M059J (cell line): ENCODE measurements at places on chromosomes 5 and 9.

GRCh38 chr5:54302267-54302687 lies 8.1 kb downstream of the ARL15 start:
- DNase-seq: peak; percentile 51

DNA sequence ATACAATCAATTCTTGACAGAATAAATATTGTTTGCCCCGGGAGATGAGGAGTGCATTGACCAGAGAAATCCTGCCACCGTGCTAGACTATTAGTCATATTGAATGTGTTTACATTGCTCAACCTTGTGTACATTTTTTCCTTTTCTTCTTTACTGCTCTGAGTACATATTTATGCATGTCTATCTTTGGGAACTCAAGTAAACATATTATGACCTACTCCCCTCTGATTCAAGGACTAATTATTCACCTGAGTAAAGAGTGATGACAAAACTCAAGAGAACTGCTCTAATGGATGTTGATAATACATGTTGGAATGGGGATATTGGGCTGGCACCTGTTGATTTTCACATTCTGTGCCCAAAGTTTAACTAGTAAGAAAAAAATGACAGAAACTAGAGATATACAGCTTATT lies 3.9 kb upstream of the SPINK1 start:
- peak; percentile 40 for DNase-seq

- DNase-seq: no peak
Measured at GRCh38 chr5:171642894-171643293, 142.7 kb upstream of the SMIM23 start.

GRCh38 chr9:92291577-92291976 lies 1.9 kb downstream of the IARS1 start:
- no peak for DNase-seq

DNA sequence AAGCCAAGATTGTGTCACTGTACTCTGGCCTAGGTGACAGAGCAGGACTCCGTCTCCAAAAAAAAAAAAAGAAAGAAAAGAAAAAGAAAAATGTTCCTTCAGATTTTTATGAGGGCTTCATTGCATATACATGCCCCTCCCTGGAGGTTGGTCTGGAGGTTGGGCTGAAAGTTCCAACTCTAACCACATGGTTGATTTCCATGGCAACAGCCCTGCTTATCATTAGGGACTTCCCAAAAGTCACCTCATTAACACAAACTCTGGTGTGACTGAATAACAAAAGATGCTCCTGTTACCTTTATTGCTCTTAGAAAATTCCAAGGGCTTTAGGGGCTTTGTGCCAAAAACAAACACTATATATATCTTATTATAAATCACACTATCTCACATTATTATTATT lies 113.8 kb downstream of the TMC1 start:
- DNase-seq: peak; percentile 38

DNA sequence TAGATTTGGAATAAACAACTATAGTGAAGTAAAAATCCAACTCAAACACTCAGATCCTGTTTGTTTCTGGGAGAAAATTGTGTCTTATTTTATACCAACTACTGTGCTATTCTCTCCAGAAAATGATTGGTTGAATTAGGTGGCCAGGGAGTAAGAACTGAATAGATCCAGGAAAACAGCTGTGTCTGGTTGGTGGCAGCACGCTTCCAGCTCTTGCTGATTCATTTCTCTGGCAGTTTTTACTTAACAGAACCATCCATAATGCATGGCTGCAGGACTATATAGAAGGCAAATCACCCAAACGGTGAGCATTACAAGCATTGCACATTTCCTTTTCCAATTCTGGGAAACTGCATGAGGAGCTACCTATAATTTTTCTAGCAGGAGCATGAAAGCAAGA lies 29.5 kb downstream of the DMAC1 start:
- DNase-seq: no peak

DNA sequence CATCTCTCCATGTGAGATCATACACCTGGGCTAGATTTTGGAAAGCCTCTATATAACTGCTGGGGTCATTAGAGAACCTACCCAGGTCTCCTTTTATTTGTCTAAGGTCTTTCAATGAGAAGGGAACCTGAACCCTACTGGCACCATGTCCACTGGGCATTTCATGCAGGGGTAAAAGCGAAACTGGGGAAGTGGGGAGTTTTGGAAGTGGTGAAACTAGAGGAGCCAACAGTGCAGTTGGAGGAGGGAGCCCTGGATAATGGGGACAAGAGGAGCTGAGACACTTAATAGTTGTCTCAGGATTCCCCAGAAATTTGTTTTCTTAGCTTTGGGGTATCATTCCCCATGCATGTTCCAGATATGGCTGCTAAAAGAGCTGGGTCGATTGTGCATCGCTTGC lies 169.0 kb upstream of the NREP start:
- no peak for DNase-seq

DNA sequence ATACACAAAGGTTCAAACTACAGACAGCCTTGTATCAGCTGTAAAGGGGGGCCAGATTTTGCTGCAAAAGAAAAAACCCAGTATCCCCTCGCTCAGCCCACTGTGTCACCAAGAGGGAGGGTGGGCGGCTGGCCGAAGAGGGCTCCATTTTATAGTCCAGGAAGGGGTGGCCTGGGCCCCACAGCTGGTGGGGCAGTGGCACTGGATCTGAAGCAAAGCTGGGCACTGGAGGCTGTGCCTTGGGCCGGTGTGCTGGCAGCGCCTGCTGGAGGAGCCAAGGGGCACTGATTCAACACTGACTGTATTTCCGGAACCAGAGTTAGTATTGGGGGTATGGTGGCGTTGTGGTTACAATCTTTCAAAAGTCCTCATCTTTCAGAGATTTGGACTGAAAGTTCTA lies 9.1 kb downstream of the BRD3 start:
- peak; percentile 58 for DNase-seq

GRCh38 chr5:8949908-8950307 lies 596.0 kb downstream of the SEMA5A start:
- no peak for DNase-seq

DNA sequence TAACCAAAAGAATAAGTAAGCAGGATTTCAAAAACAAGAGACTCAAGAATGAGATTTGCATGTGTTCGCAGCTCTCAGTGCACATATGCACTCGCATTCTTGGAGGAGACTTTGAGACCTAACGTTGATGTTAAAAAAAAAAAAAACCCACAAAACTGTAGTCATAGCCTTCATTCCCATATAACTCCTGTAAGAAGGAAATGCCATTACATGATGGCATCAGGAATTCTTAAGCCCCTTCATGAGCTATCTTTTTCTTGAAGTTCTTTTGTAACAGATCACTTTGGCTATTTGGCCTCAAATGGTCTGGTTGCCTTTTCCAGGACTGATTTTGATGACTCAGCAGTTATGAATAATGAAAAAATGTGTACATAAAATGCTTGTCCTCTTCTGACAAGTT lies 113.8 kb downstream of the ALDH1A1 start:
- no peak for DNase-seq

DNA sequence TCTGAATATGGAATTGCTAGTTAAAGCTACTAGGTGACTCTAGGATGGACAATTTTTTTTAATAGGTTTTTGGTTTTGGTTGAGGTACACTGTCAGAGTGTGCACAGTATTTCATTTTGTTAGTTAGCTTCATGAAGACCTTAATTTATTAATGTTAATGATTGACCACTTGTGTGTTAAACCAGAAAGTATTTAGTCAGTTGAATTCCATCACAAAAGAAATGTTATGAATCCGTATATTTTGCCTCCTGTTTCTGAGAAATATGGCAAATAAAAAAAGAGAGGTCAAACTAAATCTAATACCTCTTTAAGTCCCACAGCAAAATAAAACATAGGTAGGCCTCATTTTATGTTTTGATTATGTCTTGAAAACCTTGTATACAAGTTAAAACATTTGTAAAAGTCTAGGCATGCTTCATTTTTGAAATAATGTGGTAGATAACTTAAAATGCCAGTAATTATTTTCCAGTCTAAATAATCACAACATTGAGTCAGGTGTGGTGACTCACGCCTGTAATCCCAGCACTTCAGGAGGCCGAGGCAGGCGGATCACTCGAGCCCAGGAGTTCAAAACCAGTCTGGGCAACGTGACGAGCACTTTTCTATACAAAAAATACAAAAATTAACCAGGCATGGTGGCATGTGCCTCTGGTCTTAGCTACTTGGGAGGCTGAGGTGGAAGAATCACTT lies 50.8 kb downstream of the ITGA1 start:
- DNase-seq: peak; percentile 88

DNA sequence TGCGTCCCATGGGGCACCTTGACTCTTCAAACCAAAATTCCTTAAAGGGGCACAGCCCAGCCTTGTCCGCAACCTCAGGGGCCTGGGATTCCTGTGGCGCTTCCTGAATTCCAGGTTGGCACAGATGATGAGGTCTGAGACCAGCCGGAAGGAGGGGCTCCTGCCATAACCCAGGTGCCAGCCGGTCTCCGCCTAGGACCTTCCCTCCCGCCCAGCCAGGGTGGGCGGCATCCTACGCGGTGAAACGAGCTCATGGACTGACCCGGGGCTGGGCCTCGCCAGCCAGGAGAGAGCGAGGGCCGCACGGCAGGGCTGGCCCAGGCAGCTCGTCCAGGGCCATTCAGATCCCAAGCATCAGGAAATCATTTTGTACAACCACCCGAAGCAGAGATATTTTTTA lies 23.0 kb downstream of the AMBP start:
- no peak for DNase-seq

GRCh38 chr5:139492700-139493192 lies 10.2 kb upstream of the STING1 start:
- DNase-seq: peak; percentile 89

DNA sequence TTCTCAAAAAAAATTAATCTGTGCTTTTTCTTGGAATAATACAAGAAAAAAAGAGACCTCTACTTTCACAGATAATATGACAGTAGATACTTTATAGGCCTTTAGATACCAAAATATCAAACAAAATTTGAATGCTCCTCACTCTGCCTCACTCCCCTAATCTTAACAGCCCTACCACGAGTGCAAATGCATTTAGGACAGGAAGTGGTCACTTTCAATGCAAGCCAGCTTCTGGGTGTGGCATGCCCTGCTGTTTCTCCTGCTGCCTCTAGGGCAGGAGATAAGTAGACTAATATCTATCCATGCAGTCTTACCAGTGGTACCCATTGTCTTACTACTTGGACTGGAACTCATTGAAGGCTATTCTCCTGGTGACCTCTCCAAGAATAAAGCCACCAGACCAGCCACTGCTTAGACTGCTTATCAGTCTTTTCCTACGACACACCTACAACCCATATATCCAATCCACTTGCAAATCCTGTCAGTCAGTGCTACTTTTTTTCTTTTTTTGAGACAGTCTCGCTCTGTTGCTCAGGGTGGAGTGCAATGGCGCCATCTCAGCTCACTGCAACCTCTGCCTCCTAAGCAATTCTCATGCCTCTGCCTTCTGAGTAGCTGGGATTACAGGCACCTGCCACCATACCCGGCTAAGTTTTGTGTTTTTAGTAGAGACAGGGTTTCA lies 23.0 kb downstream of the FRRS1L start:
- DNase-seq: peak; percentile 70

- DNase-seq: no peak
Measured at GRCh38 chr5:175745210-175745609, 87.3 kb downstream of the HRH2 start.

DNA sequence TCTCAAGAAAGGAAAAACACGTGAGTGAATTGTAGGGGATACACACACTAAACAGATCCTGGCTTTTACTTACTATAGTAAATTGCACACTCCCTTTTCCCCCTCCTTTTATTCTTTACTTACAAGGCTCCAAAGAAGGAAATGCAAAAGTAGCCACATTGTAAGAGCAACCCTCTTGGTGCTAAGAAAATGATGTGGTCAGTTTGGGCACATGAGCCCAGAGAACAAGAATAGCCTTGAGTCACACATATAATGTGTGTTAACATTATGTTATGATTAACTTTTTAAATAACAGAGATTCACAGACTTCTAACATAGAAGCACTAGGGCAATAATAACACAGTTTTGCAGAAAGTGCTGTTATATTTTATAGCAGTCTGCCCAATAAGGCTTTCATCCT lies 48.5 kb downstream of the PCSK5 start:
- no peak for DNase-seq

- DNase-seq: no peak
Measured at GRCh38 chr5:177438468-177438867, 8.1 kb upstream of the PRR7 start.

DNA sequence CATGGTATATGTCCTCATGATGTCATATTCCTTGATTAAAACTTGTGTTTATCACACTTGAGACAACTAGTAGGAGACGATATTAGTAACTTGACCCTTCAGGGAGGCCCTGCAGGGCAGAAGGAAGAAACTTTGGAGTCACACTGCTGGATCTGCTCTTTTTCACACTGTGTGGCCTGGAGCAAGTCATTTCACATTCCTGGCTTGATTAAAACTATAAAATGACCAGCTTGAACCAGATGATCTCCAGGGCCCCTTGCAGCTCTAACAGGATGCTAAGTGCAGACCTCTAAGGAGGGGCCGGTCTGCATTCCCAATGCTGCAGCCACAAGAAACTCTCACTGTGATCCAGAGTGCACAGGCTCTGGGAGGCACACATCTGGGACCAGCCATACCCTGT lies 146.4 kb upstream of the ZNF366 start:
- peak; percentile 68 for DNase-seq

DNA sequence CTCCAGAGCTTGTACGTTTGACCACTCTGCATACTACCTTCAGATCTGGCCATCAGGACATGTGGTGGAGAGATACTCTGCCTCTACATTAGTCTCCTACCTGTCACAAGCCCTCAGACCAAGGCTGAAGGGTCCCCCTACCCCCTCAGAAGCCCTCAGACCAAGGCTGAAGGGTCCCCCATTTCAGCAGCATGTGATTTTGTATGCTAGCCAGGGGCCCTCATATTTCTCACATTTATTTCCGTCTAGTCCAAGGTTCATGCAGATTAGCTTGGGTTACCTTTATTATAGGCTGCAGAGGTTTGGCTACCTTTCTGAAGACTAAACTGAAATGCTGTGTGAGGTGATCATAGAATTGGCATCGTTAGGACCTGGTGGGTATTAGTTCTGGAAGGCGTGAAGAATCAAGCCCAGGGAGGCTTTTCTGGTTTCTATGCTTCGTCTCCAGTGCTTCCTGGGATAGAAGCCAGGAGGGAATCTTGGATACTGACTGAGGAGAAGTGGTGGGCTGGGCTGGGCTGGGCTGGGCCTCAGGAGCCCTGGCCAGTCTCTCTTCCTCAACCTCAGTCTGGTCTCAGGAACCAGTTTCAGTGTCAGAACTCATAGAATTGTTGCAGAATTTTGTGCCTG lies 2.8 kb downstream of the SMIM32 start:
- DNase-seq: no peak

DNA sequence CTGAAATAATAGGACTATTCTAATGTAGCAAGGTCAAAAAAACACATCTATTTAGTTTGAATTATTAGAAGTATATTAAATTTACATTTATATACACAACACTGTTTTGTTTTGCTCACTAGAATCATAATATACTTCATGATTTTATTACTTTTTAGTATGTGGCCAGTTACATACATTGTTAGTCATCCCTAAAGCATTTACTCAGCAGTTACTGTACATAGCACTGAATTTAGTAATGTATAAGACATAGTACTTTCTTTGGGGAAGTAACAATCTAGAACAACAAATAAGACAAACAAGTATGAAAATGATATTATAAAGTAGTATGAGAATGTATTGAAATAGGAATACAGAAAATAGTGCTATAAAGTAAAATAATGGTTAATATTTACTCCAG lies 28.2 kb downstream of the ERCC8 start:
- no peak for DNase-seq
